Metanephros (tissue), 2 donors: ENCODE measurements at places on chromosomes 11 and 22. TPM values are rescaled to one million over a fixed set of nuclear protein-coding genes. Genes with fewer than 3 reads are reported as not detected.

The OR10A2 gene
- total RNA-seq, result not detected

The SLC22A9 gene
- not detected for total RNA-seq

The GPHA2 gene
- total RNA-seq, result 1.3 TPM

The JHY gene
- total RNA-seq, result 8.5 TPM

The GTSE1 gene
- total RNA-seq, result 8.6 TPM

The SHISAL1 gene
- total RNA-seq, result 2.7 TPM

The INSC gene
- 0.53 TPM for total RNA-seq

The CCDC87 gene
- 0.23 TPM for total RNA-seq

The KRTAP5-9 gene
- total RNA-seq, result 0.23 TPM

The OR52D1 gene
- not detected for total RNA-seq

The MS4A6E gene
- total RNA-seq, result not detected

The OR5A1 gene
- not detected for total RNA-seq

The CEND1 gene
- total RNA-seq, result 0.12 TPM

The MOGAT2 gene
- total RNA-seq, result 0.53 TPM

The SLC22A8 gene
- total RNA-seq, result 10.3 TPM

The OR2AT4 gene
- not detected for total RNA-seq

The DNAJB7 gene
- total RNA-seq, result not detected

The MS4A4A gene
- 7.9 TPM for total RNA-seq

The PTPRJ gene
- total RNA-seq, result 25.0 TPM
